ENCODE measurements at places on chromosomes 11 and 22. TPM values are rescaled to one million over a fixed set of nuclear protein-coding genes. Genes with fewer than 3 reads are reported as not detected.

DNA sequence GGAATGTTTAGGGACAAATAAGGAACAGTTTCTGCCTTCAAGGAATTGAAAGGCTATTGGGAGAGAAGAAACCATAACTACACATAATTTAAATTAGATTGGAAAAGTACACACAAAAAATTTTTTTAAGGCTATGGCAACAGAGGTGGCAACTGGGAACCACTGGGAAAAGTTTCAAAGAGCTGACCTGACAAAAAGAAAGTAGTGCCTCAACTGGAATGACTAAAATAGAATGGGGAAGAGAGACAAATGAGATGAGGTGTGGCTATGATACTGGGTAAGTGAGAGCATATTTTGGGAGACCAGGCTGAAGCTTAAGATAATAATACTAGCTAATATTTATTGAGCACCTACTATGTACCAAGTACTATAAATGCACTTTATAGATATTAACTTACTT is 2.9 kb upstream of the AKIP1 start:
- no peak for DNase-seq

GRCh38 chr22:49600891-49601431 is 226.7 kb downstream of the BRD1 start:
- DNase-seq: no peak

TPBGL gene
- total RNA-seq: not detected

CCDC87 gene
- 0.09 TPM for total RNA-seq

PLEKHB1 gene
- 1.0 TPM for total RNA-seq
